ENCODE measurements at places on chromosomes 2 and 18.

- no peak for DNase-seq
Observed at GRCh38 chr2:71243634-71244301, 16.9 kb upstream of the PAIP2B start.

GRCh38 chr2:171136024-171136423, 24.7 kb downstream of the TLK1 start:
- DNase-seq, result no peak

DNA sequence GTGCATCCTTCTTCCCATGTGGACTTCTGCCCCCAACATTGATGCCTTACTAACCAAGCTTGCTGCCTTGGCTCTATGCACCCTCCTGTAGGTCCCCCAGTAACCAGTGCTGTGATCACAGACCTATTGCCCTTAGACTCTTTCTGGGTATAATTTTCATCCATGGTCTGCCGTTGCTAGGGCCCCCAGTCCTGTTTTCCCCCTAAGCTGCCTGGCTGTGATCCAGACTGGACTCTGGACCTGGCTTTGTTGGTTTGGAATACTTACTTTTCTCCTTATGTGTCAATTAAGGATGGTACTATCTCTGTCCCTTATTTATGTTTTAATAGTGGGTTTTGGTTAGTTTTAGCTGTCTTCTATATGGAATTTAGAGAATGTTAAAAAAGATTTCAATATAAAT, 26.0 kb downstream of the ATP9B start:
- no peak for DNase-seq

- no peak for DNase-seq
Observed at GRCh38 chr2:195330513-195330956, 326.5 kb upstream of the SLC39A10 start.

DNA sequence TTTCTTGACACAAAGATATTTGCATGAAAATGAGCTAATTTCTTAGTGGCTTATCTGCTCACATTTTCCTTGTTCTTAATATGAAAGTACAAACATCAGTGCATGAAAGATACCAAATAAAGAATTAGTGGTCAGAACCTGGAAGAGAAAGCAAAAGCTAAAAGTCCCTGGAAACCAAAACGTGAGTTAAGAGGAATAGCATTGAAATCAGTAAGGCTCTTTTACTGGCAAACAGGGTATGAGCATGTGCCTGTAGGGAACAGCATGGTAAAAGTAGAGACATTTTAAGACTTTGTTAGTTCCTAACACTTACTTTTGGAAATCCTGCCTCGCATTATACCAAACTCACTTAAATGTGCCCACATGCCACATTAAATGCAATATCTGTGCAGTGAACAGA, 31.9 kb upstream of the CWC22 start:
- DNase-seq, result no peak

DNA sequence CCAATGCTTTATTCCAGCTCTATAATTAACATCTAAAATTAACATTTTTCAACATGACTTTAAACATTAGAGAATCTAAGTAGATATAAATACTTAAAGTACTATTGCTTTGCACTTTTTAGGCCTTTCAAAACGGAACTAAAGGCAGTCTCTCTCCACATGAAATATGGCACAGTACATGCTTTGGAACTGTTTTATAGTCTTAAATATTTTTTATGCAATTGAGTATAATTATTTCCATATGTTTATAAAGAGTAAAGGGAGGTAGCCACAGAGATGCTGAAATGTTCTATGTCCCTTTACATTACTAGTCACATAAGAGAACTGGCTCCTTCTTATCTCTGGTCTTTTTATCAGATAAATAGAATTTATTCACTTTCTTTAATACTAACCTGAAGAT, 674.0 kb downstream of the PLCL1 start:
- no peak for DNase-seq

- DNase-seq, result peak; percentile 59
Observed at GRCh38 chr2:105545730-105546627, 147.1 kb upstream of the FHL2 start.

- peak; percentile 87 for DNase-seq
Observed at GRCh38 chr2:64133828-64134227, 10.4 kb downstream of the PELI1 start.

GRCh38 chr18:10787293-10787901, 261.6 kb downstream of the NAPG start:
- peak; percentile 73 for DNase-seq

DNA sequence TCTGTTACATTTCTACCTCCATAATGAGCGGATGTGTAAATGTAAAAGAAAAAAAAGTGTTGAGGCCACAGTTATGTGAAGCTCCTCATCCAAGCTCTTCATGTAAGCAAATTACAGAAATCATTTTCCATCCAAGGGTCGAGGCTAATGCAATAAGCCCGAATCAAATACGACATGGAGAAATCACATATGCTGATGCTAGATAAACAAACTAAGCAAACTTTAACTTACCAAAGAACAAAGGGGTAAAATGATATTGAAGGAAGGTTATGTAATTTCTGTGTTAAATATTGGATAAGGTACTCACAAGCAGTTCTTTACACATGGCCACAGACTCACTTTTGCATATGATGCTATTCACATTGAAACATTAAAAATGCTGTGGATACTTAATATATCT, 310.2 kb upstream of the ID2 start:
- no peak for DNase-seq

DNA sequence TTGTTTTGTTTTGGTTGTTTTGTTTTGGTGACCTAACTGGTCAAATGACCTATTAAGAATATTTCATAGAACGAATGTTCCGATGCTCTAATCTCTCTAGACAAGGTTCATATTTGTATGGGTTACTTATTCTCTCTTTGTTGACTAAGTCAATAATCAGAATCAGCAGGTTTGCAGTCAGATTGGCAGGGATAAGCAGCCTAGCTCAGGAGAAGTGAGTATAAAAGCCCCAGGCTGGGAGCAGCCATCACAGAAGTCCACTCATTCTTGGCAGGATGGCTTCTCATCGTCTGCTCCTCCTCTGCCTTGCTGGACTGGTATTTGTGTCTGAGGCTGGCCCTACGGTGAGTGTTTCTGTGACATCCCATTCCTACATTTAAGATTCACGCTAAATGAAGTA, at the start of gene TTR:
Gene TTR (plus strand): TSS at position 250 of the 400 bp plus-strand sequence. CDS start 26 bp downstream, at position 276.
- DNase-seq, result no peak
